Natural killer cell treated with Interleukin-12 subunit alpha and Interleukin-12 subunit beta and Interleukin-15 and Interleukin-18, amount 100 ng/mL, for 72 hours (primary cell): ENCODE measurements at places on chromosomes 16 and 17. TPM values are rescaled to one million over a fixed set of nuclear protein-coding genes. Genes with fewer than 3 reads are reported as not detected.

DNA sequence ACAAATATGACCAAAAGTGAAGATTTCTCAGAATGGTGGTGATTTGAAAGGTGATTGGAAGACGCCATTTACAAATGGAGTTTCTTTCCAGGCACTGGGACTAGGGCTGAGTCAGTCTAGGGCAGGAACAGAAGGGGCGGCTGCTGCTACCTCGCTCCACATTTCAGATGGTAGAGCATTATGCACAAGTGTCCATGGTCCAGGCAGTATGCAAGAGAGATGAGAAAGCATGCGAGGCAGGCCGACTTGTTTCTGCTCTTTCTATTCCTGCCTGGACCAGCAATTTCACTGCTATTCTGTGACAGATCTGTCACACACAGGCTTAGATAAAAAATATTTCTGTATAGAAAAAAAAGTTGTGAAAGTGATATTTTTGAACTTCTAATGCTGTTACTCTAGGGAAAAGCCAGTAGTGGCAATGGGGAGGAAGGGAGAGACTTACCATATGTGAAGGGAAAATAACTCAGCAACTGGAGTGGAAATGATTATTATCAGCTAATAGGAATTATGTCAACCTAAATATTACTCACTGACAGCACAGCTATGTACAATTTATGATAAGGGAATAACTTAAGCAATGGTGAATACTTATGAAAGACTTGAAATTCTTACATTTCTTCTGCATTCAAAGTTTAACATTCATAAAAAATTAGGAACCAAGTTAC, 134.7 kb upstream of the NETO2 start:
- no peak for DNase-seq

DNA sequence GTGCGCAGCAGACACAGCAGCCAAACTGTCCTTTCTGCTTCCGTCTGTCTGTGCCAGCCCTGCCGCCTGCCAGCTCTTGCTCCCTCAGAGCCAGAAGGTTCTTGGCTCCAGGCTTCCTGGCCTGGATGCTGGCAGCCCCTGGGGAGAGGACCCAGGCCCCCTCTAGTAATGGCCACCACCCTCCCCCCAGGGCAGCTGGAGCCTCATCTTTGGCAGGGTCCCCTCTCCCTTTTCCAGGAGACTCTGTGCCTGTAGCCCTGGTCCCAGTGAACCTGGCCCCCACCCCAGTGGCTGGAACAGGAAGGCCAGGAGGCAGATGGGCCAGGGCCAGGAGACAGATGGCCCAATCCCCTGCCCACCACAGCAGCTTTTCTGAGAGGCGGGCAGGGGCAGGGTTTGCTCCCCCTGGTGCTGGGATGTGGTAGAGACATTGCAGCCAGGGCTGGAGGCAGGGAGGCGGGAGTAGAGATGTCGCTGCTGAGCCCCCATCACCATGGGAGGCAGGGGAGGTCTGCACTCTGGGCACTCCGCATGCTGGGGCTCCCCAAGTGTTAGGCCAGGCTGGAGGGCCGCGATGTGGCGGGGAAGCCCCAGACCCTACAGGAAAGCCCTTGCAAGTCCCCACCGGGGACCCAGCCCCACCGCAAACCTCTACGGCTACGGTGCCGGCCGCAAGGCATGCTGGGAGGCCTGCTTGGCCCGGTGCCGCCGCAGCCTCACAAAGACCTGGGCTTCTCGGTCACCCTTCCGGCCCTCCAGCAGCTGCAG, 16.7 kb downstream of the UNC13D start:
- peak; percentile 88 for DNase-seq

RNF157 gene
- total RNA-seq = 124 TPM

GRCh38 chr17:49901460-49902331, 53.8 kb upstream of the TAC4 start:
- DNase-seq = no peak

- no peak for DNase-seq
Measured at GRCh38 chr17:50355701-50356341, 9.9 kb downstream of the XYLT2 start.

DNA sequence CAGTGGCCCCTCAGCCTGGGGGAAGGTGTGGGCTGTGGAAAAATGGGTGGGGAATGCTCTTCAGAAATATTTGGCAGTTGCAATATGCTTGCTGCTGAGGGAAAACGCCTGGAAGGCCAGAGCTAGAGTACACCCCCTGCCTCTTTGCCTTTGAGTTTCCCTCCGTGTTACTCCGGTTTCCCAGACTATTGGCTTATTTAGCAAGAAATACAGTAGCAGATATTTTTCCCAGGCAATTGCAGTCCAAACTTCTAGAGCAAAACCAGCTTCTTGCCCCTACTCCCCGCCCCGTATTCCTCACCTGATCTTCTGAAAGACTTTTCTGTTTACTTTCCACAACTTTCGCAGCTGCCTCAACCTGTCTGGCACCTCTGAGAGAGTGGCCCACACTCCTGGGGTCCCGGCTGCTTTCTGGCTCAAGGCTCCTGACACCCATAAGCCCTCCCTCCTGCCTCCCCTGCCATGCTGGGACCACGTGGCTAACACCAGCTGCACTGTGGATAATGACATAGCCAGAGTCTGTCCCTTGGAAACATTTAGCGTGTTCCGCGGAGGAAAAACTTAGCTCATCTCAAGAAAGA, 45.8 kb upstream of the HELZ start:
- DNase-seq = no peak

AHSP gene
- total RNA-seq = not detected

DNA sequence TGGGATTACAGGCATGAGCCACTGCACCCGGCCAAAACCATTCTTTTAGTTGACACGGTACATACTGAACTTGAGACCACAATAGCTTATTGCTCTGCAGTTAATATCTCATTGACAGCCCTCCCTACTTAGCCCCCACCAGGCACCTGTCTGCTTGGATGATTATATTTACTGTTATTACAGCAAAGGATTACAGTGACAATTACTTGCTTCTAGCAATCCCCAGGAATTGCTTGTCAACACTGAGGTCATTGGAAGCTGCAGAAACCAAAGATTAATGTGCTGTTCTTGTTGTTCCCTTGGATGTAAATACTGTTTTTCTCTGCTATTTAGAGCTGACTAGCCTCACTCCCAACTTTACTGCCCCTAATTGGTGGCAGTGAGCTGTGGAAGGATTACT, 211.2 kb downstream of the LGALS9B start:
- no peak for DNase-seq

- DNase-seq = peak; percentile 53
Measured at GRCh38 chr17:77316191-77316641, 175.4 kb downstream of the SEC14L1 start.

KRT14 gene
- total RNA-seq = not detected

DNA sequence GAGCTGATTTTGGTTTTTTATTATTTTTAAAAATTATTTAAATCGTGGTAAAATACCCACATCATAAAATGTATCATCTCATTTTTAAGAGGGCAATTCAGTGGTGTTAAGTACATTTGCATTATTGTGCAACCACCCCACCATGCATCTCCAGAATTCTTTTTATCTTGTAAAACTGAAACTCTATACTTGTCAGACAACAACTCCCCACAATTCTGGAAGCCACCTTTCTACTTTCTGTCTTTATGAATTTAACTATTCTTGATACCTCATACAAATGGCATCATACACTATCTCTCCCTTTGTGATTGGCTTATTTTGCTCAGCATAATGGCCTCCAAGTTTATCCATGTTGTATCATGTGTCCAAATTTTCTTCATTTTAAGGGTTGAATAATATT, 97.9 kb downstream of the HS3ST3B1 start:
- no peak for DNase-seq

GRCh38 chr16:49639739-49640431, 216.0 kb downstream of the ZNF423 start:
- DNase-seq = peak; percentile 37

- DNase-seq = no peak
Measured at GRCh38 chr16:11698271-11698689, 30.0 kb downstream of the SNN start.

- no peak for DNase-seq
Measured at GRCh38 chr17:4944163-4944553, 4.1 kb downstream of the RNF167 start.

RTN4RL1 gene
- not detected for total RNA-seq

GRCh38 chr17:81518785-81519283, 6.2 kb upstream of the ACTG1 start:
- no peak for DNase-seq

DNA sequence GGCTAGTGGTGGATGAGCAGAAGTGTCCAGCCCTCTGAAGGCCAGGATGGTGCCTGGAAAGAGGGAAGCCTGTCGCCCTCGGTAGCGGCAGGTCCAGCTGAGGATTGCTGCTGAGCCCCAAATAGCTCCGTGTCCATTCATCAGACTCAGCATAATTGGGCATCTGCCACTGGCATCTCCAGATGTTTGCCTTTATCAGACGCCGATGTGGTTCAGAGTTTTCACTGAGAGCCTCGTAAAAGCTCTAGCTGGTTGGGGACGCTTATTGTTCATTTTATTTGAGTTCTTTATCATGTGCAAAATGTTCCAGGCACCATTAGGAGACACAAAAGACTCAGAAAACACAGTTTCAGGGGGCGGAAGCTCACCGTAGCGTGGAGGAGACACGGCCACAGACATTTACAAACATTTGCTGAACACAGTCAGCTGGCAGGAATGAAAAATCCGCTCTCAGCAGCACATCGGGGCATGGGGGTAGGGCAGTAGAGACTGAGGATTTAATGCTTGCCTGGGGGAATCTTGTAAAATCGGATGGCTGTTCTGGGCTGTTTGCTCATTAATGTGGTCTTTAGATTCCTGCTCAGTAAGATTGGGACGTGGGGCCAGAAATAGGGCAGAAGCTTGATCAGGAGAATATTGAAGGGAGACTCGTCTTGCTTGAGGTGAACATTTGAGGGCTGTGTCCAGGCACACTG, 41.7 kb downstream of the SMPD3 start:
- DNase-seq = no peak

GRCh38 chr16:57070424-57070823, 22.0 kb upstream of the CPNE2 start:
- no peak for DNase-seq

HSBP1 gene
- 30.5 TPM for total RNA-seq

DNA sequence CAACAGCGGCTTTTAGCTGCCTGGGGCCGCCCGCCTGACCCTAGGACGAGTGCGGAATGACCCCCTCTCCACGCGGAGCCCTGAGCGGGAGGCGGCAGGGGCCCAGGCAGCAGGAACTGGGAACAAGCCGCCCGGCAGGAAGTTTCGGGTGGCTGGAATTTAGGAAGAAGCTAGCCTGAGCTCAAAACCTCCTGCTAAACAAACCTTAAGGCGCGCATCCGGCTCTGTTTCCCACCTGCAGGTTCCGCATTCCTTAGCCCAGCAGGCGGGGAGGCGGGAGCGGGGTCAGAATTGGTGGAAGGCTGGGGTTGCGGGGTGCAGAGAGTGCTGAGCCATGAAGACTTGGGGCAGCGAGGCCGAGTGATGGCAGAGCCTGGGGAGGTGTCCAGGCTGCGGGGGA, 813.9 kb downstream of the KCNJ18 start:
- DNase-seq = no peak

GRCh38 chr17:45852535-45853297, 8.0 kb downstream of the SPPL2C start:
- no peak for DNase-seq

DNA sequence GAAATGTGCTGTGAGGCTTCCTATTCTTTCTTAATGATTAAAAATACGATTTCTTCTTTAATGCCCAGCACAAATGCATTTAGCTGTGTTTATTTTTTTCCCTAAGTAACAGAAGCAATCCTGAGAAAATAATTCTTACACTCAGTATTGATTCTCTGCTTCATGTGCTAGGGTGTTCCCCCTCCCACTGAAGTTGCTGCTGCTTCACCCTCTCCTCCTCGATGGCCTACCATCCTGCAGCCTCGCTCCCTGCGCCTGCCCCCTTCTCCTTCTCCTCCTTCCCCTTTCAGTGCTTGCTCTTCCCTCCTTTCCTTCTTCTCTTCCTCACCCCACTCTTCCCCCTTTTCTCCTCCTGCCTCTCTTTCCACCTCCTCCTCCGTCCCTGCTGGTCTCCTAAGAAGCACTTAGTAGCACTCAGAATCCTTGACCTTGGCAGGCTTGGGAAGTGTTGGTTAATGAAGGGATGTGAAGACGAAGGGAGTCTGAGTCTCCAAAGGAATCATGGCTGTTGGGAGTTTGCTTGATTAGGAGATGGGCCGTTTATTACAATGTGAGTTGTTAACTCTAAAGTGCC, 119.7 kb downstream of the RPTOR start:
- DNase-seq = no peak

GRCh38 chr17:5526821-5527598, 40.6 kb downstream of the MIS12 start:
- DNase-seq = no peak

DNA sequence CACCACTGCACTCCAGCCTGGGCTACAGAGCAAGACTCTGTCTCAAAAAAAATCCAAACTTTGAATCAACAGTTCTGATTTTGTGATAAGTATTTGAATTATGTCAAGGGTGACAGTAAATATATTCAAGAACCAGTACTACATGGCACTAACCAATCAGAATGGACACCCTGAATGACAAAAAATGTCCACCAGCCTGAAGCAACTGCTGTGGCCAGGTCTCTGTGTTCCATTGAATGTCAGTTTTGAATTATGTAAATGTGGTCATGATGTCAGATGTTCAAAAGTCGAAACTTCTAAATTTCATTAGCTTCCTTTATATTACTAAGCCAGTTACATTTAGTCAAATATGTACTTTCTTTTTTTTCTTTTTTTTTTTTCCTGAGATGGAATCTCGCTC, 15.4 kb upstream of the ATXN1L start:
- DNase-seq = no peak

CCL3 gene
- 2,440 TPM for total RNA-seq

- no peak for DNase-seq
Measured at GRCh38 chr16:2429771-2430663, 770 bp downstream of the CCNF start.

GRCh38 chr17:72858826-72859495, 233.5 kb downstream of the SLC39A11 start:
- DNase-seq = no peak

- DNase-seq = no peak
Measured at GRCh38 chr16:66489818-66490217, 60.1 kb downstream of the TK2 start.

DNA sequence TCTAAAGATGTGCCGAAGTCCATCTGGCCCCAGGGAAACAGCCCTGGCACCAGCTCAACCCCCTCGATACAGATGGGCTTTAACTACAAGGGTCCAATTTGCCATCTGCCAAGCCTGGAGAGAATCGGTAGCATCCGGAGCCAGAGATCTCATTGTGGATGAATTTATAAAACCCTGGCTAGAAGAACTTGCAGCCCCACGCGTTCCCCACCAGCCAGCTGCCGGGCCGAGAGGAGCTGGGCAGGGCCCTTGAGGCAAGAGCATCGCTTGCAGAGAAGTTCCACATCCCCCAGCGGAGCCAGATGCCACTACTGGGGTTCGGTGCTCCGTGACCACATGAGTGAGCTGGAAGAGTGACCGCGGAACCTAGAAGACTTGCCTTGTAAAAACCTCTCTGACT, 65.3 kb upstream of the NOL11 start:
- DNase-seq = no peak

TACO1 gene
- 21.0 TPM for total RNA-seq

- no peak for DNase-seq
Measured at GRCh38 chr17:44023545-44024270, 8.9 kb upstream of the TMEM101 start.

TNFRSF12A gene
- 6.5 TPM for total RNA-seq
